ENCODE measurements at places on chromosomes 7 and 10.

GRCh38 chr10:2978111-2978510 lies 89.2 kb upstream of the PFKP start:
- DNase-seq = peak; percentile 36

DNA sequence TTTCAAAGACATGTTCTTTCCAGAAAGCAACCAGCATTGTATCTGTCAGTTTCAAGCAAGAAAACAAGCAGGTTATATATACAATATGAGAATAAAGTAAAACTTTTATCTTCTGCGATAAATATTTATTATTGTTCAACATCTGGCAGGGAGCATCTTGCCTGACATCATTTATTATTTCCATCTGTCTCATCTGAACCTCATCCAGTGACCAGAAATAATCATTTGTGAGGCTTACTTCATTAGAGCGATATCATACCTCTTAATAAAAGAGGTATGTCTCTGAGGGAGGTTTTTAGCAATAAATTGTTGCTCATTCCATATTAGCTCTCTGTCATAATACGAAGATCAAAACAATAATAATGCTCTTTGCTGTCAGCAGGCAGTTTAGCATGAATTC lies 226.1 kb downstream of the CDC14C start:
- DNase-seq = no peak

DNA sequence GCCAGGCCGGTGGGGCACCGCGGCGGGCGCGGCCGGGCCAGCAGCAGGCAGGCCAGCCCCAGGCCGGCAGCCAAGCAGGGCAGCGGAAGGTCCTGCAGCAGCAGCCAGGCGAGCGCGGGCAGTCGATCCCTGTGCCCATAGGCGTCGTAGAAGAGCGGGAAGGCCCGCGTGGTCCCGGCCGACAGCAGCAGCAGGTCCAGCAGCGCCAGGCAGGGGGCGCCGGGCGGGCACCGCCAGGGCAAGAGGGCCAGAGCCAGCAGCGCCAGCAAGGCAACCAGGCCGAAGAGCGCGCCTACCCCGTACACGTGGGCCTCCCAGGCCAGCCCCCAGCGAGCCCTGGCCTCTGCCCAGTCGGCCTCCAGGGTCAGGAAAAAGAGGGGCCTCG lies 8.4 kb upstream of the RBM28 start:
- no peak for DNase-seq

DNA sequence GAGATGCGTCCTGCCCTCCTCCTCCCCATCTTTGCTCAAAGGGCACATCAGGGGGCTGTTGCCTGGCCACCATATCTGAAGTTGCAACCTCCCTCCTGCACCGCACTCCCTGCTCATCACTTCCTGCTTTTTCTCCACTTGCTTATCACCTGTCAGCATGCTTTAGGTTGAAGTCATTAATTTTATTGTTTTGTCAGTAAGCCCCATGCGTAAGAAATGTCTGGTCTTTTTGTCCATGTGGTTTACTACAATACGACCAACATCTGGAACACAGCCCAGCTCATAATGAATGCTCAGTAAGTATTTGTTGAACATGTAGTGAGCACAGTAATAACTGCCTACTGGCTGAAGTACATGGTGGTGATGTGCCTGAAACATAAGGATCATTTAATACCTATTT lies 71.6 kb upstream of the GJD4 start:
- DNase-seq = no peak

- DNase-seq = peak; percentile 71
Measured at GRCh38 chr10:124092250-124092859, 1.0 kb downstream of the CHST15 start.

GRCh38 chr10:58963723-58964124 lies 212.7 kb upstream of the PHYHIPL start:
- no peak for DNase-seq
